Right ventricle myocardium superior (tissue), 1 donor: ENCODE measurements at places on chromosomes 5 and 9. TPM values are rescaled to one million over a fixed set of nuclear protein-coding genes. Genes with fewer than 3 reads are reported as not detected.
A peak's percentile ranks its signal among the peaks of the same experiment; 100 is the strongest.

The FOXI1 gene
- not detected for total RNA-seq

- peak; percentile 72 for DNase-seq
Measured at GRCh38 chr5:73448463-73449136, at the start of gene FOXD1. FOXD1 (minus strand) TSS chr5:73448777; CDS start chr5:73448362, 415 bp downstream.

- DNase-seq, result no peak
Measured at GRCh38 chr9:71233646-71234045, 112.2 kb upstream of the TRPM3 start.

The GALNT12 gene
- total RNA-seq, result 0.43 TPM

- no peak for DNase-seq
Measured at GRCh38 chr5:109939116-109939682, 249.5 kb downstream of the MAN2A1 start.

The NR2F1 gene
- total RNA-seq, result 0.70 TPM

The ZNF462 gene
- total RNA-seq, result 21.2 TPM

The SLCO6A1 gene
- total RNA-seq, result not detected

- DNase-seq, result no peak
Measured at GRCh38 chr5:31771500-31771899, 132.6 kb downstream of the PDZD2 start.

The MED7 gene
- total RNA-seq, result 9.5 TPM

The PDE6A gene
- total RNA-seq, result 0.08 TPM

- DNase-seq, result no peak
Measured at GRCh38 chr5:33129309-33129708, 311.5 kb upstream of the TARS1 start.

The ENTPD8 gene
- total RNA-seq, result not detected

- no peak for DNase-seq
Measured at GRCh38 chr5:92659246-92659645, 921.8 kb downstream of the NR2F1-AS1 start.

The PCDHGC5 gene
- total RNA-seq, result 3.0 TPM

The VCAN gene
- total RNA-seq, result 24.1 TPM

GRCh38 chr5:60959156-60959555, 14.2 kb downstream of the NDUFAF2 start:
- DNase-seq, result no peak

GRCh38 chr9:9790216-9790872, 822.5 kb downstream of the PTPRD start:
- no peak for DNase-seq

GRCh38 chr5:10306114-10306513, 1.6 kb downstream of the CMBL start:
- no peak for DNase-seq

GRCh38 chr5:66249920-66250319, 105.8 kb downstream of the SREK1 start:
- DNase-seq, result no peak

The CCDC152 gene
- total RNA-seq, result 0.56 TPM

- peak; percentile 71 for DNase-seq
Measured at GRCh38 chr5:35198075-35198474, 32.2 kb downstream of the PRLR start.

DNA sequence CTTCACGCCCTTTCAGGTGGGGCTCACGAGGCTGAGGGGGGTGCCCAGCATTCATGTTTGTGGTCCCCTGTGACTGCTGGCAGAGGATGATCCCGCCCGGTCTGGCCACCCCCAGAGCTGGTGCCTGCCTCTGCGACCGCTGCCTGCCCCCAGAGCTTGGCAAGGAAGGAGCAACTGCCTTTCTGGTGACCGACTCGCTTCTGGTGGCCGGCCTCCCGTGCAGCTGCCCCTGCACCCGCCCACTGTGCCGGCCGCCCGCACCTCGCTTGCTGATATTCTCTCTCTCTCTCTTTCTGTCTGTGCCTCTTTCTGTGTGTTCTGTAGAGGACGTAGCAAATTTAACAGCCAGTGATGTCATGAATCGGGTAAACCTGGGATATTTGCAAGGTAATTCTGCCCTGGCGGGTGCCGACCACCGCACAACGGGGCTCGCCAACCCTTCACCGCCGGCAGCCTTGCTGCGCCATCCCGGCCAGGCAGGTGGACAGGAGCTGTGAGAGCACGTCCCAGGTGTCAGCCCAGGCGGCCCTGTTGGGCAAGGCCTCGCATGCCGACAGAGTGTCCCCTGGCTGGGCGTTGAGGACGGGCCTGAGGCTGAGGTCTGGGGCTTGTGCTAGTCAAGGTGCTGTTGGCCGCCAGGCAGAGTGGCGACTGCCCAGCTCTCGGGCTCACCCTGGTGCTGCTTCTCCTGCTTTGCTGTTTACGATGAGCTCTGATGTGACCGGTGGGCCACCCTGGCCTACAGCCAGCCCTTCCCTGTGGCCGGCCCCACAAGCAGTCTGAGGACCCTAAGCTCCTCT, 86.0 kb downstream of the KCNT1 start:
- no peak for DNase-seq

The PCSK1 gene
- not detected for total RNA-seq

DNA sequence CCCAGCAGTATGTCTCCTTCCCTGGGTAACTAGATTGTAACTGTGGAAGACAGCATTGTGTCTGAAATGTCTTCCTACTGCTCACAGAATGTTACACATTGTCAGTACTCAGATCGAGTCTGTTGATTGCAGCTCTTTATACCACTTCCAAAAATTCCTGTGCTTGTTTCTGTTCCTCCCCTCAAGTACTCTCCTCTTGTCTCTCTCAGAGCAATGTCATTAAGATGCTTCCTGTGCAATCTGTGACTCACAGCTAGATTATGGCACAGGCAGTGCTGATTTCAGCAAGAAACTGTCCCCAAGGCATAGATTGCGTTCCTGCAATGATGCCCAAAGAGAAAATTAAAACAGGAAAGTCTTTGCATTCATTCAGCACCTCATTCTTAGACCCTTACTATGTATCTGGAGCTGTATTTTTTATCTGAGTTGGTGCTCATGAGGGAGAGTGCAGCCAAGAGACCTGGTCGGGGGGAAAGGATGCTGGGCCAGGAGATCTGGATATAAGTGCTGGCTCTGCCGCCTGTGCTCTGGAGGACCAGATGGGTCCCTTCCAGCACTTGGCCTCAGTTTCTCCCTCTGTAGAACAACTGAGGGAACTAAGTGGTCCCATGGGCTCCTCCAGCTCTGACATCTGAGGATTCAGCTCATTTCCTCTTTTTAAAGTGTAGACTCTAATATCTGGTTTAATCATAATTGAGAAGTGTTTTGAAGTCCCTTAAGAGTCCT, 40.8 kb upstream of the GNPDA1 start:
- peak; percentile 55 for DNase-seq

- no peak for DNase-seq
Measured at GRCh38 chr5:32690666-32691065, 20.5 kb upstream of the NPR3 start.

The DCTN3 gene
- 129 TPM for total RNA-seq

DNA sequence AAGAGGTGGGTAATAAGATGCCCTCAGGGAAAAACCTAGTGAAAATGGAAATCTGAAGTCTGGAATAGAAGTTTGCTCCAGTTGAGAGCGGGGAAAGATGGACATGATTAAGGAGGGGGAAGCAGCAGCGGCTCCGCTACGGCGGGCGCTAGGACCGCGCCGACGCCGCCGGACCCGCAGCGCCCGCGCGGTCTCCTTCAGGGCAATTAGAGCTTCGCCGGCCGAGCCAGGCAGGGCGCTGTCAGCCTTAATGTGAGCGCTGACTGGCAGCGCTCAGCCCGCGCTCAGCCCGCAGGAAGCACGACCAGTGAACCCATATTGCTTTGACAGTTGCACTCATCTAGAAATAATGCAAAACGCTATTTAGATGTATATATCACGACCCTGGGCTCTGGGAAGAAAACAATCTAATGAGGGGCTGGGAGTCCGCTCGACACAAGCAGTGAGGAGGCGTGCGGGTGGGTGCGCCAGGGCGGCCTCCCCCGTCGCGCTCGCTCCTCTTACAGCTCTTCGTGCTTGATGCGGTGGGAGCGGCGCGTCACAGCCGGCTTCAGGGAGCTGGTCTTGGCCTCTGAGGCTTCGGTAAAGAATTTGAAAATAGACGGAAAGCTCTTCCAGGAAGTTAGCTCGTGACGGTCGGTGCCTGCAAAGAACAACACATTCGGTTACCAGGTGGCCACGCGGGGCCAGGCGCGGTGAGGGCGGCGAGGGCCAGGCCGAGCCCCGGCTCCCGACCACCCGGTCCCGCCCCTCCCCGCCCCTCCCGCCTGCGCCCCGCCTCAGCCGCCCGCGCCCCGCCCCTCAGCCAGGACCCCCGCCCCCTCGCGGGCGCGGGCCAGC, 37.7 kb downstream of the NR2F1 start:
- peak; percentile 81 for DNase-seq

DNA sequence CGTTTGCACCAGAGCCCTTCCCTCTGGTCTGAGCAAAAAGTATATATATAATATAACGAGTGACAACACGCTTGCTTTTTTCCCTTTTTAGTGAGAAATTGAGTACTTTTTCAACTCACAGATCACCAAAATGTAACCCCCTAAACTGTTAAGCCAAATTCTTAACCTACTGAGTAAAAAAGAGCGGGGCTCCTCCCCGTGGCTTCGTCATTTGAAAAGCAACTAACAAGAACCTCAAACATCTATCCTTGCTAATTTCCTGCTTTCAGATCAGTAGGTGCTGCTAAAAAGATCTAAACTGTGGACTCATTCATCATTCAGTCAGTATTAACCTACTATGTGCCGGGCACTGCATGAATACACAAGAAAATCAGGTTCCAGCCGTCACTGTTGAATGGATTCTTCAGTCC, 1.0 kb upstream of the PTBP3 start:
- peak; percentile 51 for DNase-seq
